ENCODE measurements at places on chromosomes 13 and 19.
A peak's percentile ranks its signal among the peaks of the same experiment; 100 is the strongest.

DNA sequence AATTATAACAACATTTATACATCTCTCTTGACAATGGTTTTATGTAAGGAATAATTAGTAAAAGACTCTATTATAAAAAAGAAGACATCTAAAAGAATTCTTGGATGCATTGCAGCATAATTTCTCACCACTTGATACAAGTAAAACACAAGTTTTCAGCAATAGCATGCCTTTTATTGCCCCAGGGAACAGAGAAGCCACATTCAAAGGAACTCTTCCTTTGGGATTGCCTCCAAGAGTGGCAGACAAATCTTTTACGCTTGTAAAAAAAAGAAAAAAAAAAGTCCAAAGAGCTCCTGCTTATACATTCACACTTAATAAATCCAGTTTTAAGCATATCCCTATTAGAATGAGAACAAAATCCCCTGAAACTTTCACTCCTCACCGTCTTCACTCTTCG, 2357.8 kb upstream of the PCDH20 start:
- DNase-seq = no peak

DNA sequence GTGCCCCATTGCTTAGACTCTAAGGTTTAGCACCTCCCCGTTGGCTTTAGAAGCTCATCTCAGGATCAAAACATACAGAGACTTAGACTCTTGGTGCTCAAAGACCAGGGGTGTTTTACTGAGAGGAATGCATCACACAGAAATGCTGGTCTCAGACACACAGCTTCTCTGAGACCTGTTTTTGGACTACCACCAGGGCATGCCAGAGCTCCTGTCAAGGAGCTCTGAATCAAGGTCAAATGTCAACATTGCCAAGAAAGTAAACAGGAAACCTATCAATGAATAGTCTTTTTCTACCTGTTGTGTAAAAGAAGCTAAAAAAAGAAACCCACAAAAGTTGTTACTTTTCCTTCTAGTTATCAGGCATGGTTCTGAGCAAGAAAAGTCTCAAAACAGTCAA, 149.2 kb downstream of the COL4A1 start:
- DNase-seq = no peak

GRCh38 chr13:112143753-112144615, 77.0 kb downstream of the SOX1 start:
- no peak for DNase-seq

DNA sequence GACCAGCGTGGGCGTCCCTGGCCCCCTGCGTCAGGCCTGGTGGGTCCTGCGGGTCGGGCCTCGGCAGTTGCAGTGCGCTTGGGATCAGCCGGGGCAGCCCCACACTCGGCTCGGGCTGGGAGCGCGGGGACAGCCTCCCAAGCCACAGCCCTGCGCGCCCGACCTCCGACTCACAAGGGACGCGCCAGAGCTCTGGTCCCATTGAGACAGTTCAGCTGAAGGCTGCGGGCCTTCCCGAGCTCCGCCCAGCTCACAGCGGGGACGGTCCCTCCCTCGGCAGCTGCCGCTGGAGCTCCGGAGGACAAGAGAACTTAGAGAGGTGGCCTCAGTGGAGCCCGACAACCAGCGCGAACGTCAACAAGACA, 45.7 kb upstream of the ZNF730 start:
- DNase-seq = no peak

GRCh38 chr13:30173303-30173610, 134.1 kb downstream of the KATNAL1 start:
- no peak for DNase-seq

- no peak for DNase-seq
Measured at GRCh38 chr13:32225481-32225931, 89.7 kb downstream of the ZAR1L start.

- DNase-seq = no peak
Measured at GRCh38 chr13:40471076-40471475, 195.4 kb downstream of the FOXO1 start.

DNA sequence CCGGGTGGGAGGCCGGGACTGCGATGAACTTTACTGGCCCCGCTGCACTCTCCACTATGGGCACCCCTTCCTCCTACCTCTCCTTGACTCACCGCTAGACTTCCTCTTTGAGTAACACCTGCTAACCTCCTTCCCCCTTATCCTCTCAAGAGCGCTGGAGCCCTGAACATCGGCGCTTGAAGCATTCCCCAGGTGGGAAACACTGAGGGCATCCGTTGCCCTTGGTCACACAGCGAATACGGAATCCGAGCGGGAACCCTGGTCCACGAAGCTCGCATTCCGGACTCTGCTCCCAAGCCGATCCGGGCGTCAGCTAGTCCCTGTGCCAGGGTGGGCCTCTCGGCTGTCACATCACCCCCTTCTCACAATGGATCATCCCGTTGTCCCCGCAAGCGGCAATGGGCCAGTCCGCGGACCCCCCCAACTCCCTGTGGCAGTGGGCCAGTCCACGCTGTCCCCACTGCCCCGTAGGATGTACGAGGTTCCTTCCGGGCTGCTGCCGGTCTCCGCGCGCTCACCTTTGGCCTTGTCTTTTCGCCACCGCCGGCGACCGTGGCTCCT, 4.2 kb downstream of the LIPE start:
- DNase-seq = no peak

GRCh38 chr13:113034451-113035212, 65.6 kb downstream of the MCF2L start:
- DNase-seq = peak; percentile 61

DNA sequence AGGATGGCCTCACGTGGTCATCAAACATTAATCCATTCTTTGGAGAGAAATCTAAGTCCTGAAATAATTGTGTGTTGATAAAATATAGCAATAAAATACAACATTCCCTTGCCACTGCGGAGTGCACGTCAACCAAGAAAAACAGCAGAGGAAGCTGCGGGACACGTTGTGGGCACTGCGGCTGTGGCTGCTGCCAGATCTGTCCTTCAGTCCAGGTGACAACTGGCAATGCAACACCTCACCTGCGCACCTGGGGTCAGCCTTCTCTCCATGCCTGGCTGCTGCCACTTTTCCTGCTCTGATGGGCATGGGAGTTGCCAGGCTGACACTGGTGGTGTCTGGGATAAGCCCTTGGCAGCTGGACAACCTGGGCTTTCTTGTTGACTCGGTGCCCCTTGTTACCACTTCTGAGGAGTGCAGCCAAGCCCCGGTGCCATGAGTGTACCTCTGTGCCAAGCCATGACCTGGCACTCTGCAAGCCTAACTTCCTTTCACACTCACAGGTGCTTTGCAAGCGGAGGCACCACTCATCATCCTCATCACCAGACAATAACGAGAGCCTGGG, 251.6 kb upstream of the TSHZ3 start:
- no peak for DNase-seq

GRCh38 chr13:109781384-109782065, 4.9 kb downstream of the IRS2 start:
- no peak for DNase-seq

DNA sequence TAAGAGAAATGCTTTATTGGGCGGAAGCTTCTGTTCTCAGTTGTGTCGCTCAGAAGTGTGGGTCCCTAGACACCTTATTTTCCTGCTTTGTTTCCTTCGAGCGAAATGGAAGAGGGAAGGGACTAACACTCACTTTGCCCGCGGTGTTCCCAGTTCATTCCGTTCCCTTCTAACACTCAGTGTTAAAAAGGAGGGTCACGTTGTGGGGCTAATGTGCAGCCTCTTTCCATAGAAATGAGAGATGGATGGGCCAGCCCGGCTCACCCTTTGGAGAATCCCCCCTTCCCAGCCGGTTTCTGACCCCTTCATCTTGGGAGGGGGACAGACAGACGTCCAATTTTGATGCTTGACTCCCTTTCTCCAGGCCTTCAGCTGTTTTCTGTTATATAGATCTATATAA, 2.3 kb downstream of the ATP11A start:
- no peak for DNase-seq

GRCh38 chr13:43307221-43307920, 284.0 kb downstream of the DNAJC15 start:
- DNase-seq = no peak

- DNase-seq = no peak
Measured at GRCh38 chr13:33871207-33872004, 53.5 kb downstream of the RFC3 start.

DNA sequence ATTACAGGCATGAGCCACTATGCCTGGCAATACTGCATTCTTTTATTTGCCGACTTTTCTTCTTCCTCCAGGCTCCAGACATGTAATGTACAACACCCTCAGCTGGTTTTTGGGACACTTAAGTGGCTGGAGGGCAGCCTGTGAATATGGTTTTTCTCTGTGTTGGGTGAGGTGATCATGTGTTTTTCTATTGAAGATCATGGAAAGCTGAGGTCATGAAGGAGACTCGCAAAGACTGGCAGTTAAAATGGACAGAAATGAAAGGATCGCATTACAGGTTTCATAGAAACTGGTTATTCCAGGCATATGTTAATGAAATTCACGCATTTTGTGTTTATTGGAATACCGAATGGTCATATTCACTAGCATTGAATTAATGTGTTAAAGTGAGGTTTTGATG, 85.2 kb upstream of the RNF113B start:
- no peak for DNase-seq

DNA sequence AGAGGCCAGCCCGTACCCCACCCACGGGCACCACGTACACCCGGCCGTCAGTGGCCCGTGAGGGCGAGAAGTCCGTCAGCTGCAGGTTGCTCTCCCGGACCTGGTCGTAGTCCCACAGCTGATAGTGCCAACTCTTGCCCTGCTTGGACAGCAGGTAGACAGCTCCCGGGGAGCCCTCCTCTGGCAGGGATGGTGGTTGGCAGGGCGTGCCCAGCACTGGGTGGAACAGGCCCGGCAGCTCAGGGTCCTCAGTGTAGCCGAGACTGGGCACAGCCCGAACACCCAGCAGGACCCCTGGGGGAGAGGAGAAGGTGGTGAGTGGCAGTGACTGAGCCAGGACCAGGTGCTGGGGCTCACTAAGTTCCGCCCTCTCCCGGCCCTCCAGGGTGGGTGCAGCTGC, 7.8 kb downstream of the ACTMAP start:
- DNase-seq = no peak

Measured in T1000 (cell line).